Activated gamma-delta T cell treated with Interleukin-2 at 50 U/mL for 16 hours (primary cell): ENCODE measurements at places on chromosomes 1 and 21.

GRCh38 chr1:52880206-52880605, 37.6 kb downstream of the ZYG11A start:
- no peak for DNase-seq

DNA sequence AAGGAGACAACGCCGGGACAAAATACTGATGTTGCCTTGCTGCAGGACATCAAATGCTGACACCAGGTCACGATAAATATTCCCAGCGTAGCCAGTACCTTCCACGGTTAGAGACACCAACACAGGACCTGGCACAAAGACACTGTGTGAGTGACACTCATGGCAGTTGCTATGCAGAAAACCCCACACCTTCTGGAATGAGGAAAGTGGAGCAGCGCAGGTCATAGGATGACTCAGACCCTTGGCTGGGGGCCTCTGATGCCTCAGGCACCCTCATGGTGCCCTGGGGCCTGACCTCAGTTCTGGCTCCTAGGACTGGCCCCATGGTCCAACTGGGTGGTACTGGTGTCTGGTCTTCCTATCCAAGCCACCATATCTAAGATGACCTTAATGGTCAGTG, 7.0 kb downstream of the DCST2 start:
- no peak for DNase-seq

GRCh38 chr21:29056005-29056404, 17.4 kb downstream of the CCT8 start:
- no peak for DNase-seq

GRCh38 chr1:186435336-186435735, 25.6 kb downstream of the PDC start:
- no peak for DNase-seq

DNA sequence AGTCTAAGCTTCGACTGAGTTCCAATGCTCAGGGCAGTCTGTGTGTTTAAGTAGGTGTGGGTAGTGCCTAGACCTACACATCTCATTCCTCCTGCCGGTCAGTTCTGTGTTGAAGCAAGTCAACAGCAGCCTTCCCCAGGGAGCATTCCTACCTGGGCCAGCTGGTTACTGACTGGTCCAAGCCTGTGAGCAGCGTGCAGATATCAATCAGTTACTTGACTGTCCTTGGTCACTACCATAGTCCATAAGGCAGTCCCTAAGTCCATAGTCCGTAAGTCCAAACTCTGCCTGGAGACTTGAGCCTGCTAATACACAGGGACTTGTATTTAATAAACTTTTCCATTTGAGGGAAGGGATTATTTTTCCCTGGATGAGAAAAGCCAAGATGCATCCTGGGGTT, 171.9 kb downstream of the PGBD5 start:
- DNase-seq, result no peak

- DNase-seq, result no peak
Observed at GRCh38 chr1:211525101-211525676, 33.2 kb upstream of the RD3 start.

DNA sequence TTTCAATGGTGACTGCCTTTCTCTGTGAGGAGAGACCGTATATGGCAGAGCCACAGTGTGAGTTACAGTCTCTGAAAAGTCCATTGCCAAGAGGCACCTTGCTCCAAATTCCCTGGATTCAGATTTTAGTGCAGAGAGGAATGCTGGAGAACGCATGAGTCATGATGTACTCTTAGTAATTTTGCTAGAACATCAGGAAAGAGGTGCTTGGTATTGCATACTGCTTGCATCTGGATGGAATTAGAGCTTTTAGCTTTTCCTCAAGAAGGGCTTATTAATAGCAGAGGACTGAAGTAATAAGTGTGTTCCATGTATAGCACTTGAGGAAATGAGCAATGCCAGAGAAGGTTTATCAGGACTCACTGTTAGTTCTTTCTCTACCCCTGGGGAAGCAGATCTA, 40.5 kb upstream of the AKT3 start:
- DNase-seq, result no peak

DNA sequence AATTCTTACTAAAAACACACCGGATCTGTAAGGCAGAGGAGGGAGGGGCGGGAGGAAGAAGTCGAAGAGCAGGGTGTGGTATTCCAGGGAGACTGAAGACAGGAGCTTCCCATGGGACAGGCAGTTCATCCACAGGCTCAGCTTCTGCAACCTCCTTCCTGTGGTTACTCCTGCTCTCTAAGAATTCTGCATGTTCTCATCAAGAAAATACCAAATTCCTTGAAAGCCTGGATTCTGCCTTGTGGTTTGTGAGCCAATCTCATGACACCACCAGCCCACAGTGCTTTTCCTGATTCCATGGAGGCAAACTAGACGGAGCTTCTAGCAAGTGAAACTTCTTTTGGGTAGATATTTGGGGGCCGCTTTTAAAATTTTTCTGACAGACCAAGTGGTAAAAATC, 1.1 kb upstream of the ST6GALNAC3 start:
- no peak for DNase-seq

GRCh38 chr1:60890664-60891063, 191.7 kb upstream of the NFIA start:
- no peak for DNase-seq
